ENCODE measurements at places on chromosomes 11 and 22.

DNA sequence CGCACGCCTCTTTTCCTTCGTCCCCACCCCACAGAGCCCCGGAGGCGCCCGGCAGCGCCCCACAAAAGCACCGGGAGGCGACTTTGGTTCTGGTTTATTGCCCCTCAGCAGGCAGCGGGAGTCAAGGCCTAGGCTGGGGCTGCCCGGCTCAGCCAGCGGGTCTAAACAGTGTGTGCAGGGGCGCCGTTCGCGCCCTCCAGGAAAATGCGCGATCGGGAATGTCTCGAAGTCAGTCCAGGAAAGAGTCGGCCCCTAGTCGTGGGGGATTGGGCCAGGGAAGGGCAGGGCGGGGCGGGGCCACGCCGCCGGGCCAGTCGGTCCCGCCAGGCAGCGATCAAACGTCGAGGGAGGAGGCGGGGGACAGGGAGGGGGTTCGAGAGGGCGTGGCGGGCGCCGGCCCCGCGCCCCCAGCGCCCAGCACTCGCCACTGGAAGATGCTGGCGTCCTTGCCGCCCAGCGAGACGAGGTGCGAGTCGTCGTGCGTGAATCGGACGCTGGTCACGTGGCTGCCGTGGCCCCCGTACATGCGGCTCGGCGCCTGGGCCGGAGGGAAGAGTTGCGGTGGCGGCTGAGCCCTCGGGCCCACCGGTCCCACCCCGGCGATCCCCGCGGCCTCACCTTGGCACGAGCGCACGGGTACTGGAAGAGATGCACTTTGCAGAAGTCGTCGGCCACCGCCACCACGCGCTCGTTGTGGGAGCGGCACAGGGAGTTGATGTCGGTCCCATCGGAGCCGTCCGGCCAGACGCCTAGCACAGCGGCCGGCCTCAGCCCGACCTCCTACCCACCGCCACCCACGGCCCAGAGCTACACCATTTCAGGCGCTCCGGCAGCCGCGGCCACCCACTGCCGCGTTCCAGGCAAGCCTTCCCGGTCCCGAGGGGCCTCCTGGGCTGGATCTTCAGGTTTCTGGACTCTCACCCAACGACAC lies 741 bp upstream of the MTA2 start:
- DNase-seq, result no peak

DNA sequence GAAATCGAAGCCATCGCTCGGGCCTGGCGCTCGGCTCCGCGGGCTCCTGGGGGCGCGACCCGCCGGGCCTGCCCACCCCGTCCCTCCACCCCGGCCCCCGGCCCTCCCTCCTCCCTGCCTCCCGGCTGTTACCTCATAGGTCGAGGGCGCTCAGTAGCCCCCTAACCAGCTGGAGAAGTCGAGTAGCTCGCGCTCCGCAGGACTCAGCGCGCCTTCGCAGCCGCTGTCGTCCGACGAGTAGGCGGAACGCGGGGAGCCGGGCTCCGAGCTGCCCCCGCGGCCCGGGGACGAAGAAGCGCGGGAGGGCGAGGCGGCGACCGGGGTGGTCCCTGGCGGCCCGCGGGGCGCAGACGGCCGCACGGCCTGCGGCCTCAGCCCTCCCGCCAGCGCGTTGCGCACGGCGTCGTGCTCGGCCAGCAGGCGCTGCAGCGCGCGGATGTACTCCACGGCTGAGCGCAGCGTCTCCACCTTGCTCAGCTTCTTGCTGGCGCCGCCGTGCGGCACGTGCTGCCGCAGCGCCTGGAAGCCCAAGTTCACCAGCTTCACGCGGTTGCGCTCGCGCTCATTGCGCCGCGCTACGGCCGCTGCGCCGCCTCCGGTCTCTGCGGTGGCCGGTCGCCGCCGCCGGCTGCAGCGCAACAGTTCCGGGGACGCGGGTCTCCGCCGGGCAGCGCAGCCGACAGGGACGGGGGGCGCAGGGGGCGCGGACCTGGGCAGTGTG lies 627 bp downstream of the ASCL2 start:
- no peak for DNase-seq

DNA sequence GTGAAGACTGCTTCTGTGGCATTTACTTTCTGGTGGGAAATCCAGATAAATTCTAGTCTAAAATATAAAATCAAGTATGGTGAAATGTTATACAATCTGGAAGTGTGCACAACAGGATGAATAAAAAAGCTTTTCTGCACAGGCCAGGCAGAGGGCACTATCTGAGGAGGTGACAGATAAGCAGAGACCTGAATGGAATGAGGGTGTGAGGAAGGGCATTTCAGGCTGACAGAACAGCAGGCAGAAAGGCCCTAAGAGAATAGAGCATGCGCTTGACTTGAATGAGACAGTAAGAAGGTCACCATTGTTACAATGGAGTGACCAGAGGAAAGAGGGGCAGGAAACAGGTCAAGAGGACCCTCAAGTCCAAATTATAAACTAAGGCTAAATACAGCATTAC lies 33.6 kb upstream of the FNBP4 start:
- no peak for DNase-seq

DNA sequence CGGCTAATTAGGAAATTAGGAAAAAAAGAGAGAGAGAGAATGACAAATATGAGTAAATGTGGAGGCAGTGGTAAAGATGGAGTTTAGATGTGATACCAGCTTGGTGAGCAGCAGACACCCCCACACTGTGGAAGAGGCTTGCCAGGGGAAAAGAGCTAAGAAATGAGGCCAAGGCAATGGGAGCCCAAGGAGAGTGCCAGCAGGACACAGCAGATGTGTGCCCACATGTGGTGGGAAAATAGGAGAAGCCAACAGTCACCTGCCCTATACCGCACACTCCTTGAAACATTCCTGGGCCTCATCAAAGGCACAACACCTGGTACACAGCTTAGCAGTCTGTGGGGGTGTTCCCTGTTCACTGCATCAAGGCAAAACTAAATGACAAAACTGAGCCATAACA lies 104.9 kb downstream of the FAM76B start:
- no peak for DNase-seq

DNA sequence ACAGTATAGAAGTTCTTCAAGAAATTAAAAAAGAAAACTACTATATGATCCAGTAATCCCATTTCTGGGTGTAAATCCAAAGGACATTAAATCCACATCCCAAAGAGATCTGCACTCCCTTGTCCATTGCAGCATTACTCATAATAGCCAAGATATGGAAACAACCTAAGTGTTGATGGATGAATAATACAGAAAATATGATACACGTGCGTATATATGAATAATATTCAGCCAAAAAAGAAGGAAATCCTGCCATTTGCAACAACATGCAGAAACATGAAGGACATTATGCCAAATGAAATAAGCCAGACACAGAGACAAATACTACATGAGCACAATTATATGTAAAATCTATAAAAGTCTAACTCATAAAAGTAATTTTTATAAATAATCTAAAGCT lies 306.3 kb upstream of the ANO3 start:
- no peak for DNase-seq

DNA sequence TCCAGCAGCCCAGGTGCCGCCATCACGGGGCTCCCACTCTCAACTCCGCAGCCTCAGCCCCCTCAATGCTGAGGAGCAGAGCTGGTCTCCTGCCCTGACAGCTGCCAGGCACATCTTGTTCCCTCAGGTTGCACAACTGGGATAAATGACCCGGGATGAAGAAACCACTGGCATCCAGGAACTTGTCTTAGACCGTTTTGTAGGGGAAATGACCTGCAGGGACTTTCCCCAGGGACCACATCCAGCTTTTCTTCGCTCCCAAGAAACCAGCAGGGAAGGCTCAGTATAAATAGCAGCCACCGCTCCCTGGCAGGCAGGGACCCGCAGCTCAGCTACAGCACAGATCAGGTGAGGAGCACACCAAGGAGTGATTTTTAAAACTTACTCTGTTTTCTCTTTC lies at the start of gene SAA1:
SAA1 (plus strand) TSS at position 316 of the 400 bp plus-strand sequence. CDS start 624 bp downstream, outside the sequence.
- DNase-seq, result no peak

- DNase-seq, result no peak
These were observed 1.5 kb upstream of the EEF1G start for GRCh38 chr11:62575156-62575555.

DNA sequence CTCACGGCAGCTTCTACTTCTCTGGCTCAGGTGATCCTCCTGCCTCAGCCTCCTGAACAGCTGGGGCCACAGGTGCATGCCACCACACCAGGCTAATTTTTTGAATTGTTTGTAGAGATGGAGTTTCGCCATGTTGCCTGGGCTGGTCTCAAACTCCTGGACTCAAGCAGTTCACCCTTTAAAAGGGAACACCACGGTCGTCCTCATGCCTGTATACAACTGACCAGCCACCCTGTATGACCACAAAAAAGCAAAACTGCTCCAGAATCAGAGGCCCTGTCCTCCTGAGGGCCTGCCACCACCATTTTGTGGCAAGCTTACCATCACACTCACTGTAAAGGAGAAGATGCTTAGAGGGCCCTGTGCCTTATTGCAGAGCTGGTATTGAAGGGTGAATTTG lies 2.2 kb downstream of the GLB1L3 start:
- DNase-seq, result no peak

GRCh38 chr11:73223998-73224730 lies 6.1 kb downstream of the P2RY2 start:
- no peak for DNase-seq

- no peak for DNase-seq
These were observed 16.2 kb downstream of the FGF3 start for GRCh38 chr11:69803022-69803421.
